ENCODE measurements at places on chromosomes 5 and 9.

DNA sequence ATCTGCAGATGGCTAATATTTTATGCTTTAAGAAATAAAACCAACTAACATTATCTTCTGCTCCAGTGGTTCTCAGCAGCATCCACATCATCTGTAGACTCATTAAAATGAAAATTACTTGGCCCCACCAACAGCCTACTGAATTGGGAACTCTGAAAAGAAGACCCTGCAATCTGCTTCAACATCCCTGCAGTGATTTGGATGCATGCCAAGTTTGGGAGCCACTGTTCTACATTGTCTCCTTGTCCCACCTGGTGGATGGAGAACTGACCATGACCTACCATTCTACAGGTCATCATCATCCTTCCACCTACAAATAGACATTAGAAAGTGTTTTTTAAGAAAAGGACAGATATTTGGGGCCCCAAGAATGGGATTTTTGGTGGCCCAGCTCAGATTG, 71.1 kb downstream of the ACER2 start:
- DNase-seq = no peak

DNA sequence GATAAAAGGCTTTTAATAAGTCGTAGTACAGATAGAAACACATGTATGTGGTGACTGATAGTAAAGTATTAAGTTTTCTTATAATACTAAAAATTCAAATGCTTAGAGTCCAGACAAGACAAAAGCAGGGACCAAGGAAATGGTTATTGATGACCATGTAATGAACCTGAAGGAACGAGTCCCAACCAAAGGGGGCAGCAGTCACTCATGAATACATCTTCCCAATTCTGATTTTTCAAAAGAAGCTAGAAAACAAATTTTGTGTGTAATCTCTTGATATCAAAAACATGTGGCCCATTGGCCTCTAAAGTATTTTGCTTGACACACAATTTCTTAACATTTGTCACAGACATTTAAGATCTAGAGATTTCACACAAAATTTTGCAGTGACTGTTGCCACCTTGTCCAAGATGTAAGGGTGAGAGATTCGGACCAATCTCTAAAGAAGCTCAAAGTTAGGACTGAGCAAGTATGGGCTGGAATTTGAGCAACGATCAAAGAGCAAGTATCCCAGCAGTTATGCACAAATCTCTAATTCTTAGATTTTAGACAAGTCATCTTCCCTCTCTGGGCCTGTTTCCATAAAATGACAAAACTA, 66.8 kb downstream of the ARL15 start:
- DNase-seq = no peak

DNA sequence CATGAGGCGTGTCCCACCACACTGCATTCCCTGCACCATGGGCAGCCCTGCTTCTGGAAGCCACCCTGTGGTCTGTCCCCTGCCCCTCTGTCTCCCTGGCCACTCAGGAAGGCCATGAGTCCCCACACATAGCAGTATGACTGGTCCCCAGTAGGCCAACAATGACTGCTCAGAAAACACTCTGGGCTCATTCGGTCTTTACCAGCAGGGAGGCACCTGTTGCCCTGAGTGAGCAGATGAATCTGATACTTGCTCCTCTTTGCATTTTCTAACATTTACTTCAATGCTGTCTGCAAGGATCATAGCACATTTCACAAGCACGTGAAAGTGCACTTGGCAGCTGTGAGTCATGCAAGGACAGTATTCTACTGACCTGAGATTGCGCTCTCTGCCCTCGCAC, 365.4 kb upstream of the IRX1 start:
- no peak for DNase-seq

GRCh38 chr9:35611230-35611797, 6.3 kb downstream of the TESK1 start:
- DNase-seq = no peak

GRCh38 chr5:137498301-137498735, 808 bp downstream of the SPOCK1 start:
- peak; percentile 12 for DNase-seq

GRCh38 chr9:122053567-122054350, 39.3 kb downstream of the TTLL11 start:
- no peak for DNase-seq

- DNase-seq = no peak
Observed at GRCh38 chr5:61638476-61638875, 306.4 kb downstream of the ZSWIM6 start.

GRCh38 chr9:37002413-37003217, 31.5 kb downstream of the PAX5 start:
- DNase-seq = no peak

GRCh38 chr5:34524123-34524522, 132.0 kb upstream of the RAI14 start:
- no peak for DNase-seq

DNA sequence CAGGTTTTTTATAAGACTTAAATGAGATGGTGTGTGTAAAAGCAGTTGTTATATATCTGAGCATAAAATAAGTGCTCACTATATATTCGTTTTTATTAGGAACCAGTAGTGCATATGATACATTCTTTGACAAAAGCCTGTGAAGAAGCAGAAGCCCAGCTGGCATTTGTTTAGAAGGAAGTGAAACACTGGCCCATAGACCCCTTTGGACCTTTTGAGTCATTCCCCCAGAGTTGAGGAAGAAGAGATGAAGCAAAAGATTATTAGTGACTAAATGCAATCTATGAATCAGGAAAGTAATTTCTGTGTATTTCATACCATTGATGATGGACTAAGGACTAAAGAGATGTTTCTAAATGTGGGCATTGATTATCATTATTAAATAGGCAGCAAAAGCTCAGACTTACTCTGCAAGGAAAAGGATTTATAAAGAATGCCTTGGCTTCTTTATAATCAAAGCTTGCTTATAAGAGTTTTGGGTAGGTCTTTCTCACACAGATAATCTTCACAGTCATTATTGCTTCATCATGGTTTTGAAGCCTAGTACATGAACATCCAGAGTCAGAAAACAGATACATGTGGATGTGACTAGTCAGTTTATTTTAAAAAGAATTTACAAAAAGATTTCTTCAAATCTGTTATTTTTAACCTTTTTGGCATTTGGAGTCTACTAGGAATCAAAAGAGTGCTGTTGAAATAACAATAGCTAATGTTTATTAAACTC, 16.9 kb upstream of the FER start:
- DNase-seq = peak; percentile 50

DNA sequence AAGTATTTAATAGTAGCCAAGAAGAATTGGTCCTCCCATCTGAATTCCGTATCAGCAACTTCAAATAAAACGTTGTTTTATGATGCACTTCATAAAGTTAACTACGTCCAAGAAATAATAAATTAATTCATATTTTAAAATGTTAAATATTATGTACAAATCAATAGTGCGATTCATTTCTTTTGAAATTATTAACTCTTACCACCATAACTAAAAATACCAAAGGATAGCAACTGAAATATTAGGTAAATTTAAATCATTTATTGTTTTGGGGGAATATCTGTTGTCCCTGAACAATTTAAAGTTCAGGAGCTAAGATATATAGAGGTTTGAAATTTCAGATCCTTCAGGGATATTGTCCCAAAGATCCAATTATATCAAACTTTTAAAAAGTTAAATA, at the start of gene OR2K2:
Gene OR2K2, minus strand, starts transcription at position 101 of the 400 bp plus-strand sequence. CDS start 1,791 bp downstream, outside the sequence.
- DNase-seq = no peak

DNA sequence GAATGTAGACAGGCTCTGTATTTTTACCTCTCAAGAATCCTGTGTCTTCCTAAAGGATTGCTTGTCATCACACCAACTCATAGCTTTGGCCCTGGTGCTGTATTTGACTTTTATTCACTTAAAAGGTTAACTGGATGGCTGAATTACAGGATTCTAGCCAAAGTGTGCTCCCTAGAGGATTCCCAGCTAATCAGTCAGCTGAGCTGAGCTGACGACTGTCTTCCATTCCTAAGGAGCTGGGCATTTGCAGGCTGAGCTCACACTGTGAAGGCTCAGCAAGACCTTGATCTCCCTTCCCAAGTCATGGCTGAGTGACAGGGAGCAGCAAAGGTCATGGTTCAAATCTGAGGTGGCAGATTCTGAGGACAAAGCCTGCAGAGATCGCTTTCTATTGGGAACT, 59.0 kb upstream of the PALM2AKAP2 start:
- no peak for DNase-seq

GRCh38 chr5:131224387-131225201, 39.3 kb upstream of the CDC42SE2 start:
- no peak for DNase-seq

DNA sequence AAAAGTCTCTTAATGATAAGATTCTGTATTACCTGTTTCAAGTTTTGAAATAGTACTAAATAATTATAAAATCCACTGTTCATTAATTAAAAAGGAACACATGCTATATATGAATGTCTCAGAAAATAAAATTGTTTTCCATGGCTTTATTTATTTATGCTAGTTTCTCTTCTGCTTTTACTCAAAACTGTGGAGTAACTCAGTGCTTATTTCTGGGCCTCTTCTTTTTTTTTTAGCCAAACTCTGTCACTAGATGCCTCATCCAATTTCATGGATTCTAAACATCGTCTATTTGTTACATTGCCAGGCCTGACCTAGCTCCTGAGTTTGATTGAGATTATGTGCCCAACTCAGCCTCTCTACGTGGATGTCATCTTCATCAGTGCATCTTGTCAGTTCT, 1509.7 kb downstream of the MAT2B start:
- DNase-seq = no peak

- no peak for DNase-seq
Observed at GRCh38 chr5:55982957-55983381, 11.8 kb downstream of the IL6ST start.

DNA sequence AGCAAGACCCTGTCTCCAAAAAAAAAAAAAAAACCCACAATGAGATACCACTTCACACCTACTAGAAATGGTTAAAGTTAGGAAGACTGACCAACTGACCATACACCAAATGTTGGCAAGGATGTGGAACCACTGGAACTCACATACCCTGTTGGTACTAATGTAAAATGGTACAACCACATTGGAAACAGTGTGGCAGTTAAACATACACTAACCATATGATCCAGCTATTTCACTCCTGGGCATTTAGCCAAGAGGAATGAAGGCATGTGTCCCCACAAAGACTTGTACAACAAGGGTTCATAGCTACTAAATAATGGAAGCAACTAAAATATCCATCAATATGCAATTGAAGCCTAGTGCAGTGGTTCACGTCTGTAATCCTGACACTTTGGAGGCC, 21.3 kb downstream of the NAIF1 start:
- DNase-seq = no peak

Measured in GM12891 (cell line).